ENCODE measurements at places on chromosomes 2 and 18.
A peak's percentile ranks its signal among the peaks of the same experiment; 100 is the strongest.

DNA sequence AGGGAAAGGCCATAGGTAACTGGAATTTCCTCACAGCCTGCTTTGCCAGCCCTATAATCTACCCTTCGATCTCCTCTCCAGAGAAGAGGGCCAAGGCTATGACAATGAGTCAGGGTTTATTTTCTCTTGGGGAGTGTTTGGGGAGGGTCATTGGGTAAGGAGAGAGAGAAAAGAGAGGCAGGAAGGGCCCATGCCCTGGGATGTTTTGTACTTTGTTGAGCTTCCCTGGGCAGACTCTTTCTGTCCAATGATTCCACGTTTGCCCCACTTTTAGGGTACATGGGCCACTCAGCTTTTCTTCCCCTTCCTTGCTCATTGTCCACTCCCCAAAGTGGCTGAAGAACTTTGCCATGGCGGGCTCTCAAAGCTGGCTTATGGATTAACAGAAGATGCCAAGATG is 224.2 kb downstream of the ALK start:
- DNase-seq: no peak

DNA sequence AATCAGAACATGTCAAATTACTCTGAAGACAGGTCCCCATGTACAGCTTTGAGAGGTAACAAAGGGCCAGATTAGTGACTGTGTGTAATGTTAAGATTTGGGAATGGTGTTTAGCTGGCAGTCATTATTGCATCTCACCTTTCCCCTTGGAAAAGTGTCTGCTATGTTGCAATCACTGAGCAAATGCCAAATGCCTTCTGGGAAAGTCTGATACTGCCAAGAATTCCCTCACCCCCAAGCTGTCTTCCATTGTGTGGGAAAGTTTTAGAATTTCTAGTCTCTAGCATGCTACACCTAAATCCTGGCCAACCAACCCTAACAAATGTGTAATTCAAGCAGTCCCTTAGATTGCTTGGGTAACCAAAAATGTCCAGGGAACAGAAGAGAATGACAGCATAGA is 13.6 kb upstream of the PELI1 start:
- DNase-seq: no peak

DNA sequence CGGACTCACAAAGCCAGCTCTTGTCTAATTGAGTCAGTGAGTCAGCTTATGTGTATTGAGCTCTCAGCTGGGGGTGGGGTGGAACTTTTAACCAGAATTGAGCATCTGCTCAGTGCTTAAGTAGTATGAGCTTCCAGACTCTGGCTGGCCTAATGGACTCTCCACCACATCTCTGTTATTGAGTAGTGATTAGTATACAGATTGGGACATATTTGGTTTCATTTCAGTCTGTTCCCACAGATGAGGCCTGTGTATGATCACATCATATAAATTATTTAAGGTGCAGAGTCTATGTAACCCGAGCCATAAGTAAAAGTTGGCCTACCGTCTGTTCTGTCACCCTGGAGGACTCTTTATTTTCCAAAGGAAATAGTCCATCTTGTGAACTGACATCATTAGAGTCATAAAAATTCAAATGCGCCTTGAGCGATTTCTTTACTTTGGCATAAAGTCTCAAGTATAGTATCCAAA is 152.1 kb downstream of the THSD7B start:
- no peak for DNase-seq

GRCh38 chr2:230910546-230911177 is 14.4 kb downstream of the GPR55 start:
- no peak for DNase-seq

- DNase-seq: no peak
These were observed 621.8 kb downstream of the LRP1B start for GRCh38 chr2:141508806-141509595.

- DNase-seq: peak; percentile 59
These were observed 2.7 kb downstream of the CDH7 start for GRCh38 chr18:65753520-65753919.

- no peak for DNase-seq
These were observed 165.2 kb downstream of the RAPGEF4 start for GRCh38 chr2:172900871-172901270.

DNA sequence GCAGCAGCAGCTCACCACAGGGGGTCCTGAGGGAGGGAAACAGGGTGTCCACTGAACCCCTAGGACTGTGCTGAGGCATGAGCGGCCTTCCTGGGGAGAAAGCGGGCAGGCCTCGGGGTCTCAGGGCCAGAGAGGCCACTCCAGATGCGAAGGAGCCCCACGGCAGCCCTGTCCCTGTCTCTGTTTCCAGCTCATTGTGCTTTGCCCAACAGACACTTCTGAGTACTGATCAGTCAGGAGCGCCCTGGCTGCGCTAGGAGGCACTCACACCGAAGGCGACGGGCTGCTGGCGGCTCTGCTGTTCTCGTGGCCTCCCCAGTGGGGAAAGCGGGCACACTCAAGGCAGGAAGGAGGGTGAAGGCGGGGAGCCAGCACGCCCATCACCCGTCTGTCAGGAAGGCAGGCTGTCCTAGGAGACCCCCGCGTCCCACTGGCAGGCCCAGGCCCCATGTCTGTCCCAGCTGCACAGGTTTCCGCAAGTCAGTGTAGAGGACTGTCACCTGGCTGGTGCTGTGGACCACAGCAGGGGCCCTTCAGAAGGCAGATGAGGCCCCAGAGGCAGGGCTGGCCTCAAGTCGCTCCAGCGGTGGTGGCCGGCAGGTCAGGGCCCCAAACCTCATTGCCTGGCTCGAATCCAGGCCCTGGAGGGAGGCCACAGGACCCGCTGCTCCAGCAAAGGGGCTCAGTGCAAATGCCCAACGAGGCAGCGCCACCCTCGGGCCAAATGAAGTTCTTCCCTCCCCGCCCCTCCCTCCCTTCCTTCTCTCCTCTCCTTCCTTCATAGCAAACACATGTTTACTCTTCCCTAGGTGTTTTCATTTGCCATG is 6.8 kb downstream of the ESPNL start:
- no peak for DNase-seq

DNA sequence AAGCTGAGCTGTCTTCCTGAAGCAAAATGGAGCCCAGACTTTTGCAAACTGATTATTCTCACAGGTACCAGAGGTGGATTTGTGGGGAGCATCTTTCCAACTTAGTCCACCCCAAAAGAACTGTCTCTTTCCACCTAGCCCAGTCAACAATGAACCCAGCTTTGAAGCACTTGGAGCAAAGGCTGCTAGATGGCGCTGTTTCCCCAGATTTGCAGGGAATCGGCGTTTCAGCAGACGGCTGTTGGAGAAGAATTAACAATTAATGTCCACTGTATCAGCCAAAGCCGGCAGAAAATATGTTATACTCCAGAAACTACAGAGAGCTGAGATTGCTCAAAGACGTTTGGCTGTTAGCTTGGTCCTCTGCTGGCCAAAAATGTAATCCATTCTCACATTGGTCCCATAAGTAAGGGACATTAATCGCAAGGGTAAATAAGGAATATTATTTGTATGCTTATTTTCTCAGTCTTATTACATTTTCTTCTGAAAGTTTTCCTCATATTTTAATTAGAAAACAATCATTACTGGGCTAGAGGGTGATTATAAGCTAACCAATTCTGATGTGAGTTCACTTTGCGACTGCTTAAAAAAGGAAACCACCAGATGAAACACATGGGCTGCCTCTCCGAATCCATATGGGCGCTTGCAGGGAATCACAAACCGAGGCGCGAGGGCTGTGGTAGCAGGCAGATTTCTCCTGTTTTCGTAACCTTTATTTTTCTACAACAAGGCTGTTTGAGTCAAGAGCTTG is 423.8 kb upstream of the MEX3C start:
- peak; percentile 51 for DNase-seq

DNA sequence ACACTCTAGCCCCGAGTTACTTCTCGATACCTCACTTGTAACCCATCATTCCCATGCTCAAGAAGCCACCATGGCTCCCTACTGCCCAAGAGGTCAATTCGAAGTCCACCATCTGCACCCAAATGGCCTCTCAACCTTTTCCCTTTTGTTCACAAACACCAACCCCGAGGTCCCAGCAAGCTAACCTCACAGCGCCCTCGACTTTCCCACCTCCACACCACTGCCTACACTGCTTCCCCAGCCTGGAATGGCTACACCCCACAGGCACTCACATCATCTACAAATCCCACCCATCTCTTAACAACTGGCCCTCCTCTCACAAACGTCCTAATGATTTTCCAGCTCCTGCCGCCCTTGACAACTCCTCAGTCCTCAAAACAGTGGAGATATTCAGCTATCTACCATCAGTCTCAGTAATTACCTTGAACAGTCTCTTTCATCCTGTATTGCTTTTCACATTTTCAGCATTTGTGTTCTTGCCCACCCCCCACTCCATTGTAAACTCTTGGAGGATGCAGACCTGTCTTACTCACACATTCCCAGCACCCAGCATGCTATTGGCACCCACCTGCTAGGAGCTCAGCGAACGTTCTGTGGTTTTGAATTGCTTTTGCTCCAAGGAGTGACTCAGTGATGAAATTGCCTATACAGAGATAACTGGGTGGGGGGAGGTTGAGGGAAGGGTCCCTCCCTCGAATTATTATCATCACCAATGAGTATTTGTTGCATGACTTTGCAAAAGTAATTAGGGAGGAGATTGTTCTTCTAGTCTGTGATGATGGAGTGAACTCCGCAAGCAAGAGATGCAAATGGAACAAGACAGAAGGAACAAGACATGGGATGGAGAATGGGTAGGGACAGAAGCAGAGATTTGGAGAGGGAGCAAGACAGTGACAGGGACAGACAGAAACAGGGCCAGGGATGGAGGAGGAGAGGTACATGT is 106.8 kb downstream of the CYP26B1 start:
- DNase-seq: no peak

DNA sequence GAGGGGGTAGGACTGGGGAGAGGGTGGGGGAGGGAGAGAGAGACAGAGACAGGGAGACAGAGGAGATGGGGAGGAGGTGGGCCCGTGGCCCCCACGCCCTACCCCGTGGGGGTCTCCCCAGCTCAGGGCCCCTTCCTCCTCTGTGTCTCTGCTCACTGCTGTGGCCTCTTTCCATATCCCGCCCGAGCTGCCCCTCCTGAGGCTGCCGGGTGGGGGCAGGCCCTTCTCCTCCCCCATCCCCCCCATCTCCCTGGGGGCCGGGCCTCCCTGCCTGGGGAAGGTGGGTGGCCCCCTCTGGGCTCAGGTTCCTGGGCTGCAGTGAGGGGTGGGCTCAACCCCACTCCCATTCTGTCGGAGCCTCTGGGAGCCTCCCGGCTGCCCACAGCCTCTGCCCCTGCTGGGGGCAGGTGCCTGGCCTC is 332 bp upstream of the PDCD1 start:
- DNase-seq: no peak

- DNase-seq: no peak
These were observed 6.0 kb upstream of the SLC35F6 start for GRCh38 chr2:26757873-26758789.

- DNase-seq: no peak
These were observed 7.5 kb upstream of the CPLX4 start for GRCh38 chr18:59325965-59326364.
